ENCODE measurements at places on chromosomes 16 and 17.

DNA sequence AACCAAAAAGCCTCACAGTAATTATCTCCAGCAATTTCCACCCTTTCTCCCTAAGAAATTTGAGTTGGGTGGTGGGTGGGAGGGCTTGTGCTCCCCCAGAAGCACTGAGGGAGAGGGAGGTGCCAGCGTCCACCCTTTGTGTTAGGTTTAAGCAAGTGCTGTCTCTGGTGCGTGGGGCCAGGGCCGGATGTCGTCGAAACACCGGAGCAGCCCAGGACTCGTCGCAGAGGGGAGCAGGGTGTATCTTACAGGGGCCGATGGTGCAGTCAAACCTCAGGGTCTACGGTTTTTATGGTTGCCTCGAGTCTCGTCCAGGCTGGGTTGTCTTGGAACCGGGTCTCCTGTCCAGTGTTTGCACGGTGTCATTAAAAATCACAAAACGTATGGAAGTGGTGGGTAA, 35.3 kb downstream of the METRNL start:
- DNase-seq: no peak

DNA sequence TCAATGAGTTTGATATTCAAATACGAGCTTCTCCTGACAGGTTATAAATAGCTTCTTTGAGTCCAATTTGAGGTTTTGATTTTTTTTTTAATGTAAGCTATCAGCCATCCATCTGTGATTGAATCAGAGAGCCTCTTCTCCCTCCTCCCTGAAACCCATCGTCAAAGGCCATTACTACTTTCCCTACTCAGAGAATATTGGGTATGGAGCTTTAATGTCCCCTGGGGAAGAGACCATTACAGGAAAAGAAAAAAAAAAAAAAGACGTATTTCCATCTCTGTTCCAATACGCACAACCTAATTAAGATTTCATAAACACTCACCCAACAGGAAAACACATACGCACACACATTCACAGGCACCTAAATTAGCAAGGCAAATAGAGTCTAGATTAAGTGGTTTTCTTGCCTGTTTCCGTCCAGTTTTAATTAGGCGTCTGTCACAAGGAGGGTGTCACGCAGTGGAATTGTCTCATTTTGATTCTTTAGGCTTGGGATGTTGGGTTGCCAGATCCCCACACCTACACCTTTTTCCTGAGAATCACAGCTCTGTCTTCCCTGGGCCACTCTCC, 194.3 kb upstream of the RPL38 start:
- DNase-seq: no peak

DNA sequence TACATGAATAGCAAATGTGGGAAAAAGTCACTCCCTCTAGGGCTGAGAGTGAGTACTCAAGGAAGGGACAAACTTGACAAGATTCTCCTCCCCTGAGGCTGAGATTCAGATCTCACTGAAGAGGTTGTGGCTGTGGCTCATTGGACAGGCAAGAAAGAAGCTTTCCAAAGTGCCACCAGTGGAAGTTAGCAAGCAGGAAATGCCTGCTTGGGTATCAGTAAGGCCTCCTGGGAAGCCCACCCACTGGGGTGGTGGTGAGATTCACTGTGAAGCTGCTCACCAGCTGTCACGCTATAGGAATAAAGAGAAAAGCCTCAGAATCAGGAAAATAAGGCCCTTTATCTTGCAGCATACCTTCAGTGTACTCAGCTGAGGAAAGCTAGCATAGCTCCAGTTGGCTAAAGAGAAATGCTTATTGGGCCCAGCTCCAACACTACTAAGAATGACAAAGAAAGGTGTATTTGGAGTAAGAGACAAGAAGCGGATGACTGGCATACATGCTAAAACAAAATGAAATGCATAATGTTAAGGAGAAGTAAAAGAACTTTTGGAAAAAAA, 274.4 kb upstream of the TOM1L1 start:
- no peak for DNase-seq

DNA sequence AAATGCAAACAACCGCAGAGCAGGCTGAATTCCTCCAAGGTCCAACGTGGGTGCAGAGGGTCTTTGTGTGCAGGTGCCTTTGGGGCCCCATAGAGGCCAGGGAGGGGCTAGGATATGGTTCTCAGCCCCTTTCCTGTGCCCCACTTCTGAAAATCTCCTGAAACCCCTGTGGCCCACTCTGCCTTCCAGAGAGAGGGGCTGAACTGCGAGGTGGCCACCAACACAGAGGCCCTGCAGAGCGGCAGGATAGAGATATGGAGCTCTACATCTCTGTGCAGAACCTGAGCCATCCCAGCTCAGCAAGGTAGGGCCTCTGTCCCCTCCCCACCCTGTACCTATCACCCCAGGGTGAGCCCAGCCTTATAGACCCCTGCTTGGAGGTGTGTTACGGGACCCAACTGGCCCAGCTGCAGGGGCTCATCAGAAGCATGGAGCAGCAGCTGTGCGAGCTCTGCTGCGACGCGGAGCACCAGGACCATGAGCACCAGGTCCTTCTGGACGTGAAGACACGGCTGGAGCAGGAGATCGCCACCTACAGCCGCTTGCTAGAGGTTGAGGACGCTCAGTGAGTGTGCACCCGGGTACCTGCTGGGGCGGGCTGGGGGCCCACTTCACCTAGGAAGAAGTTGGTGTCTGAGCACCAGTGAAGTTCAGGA, 5.5 kb downstream of the USP6 start:
- DNase-seq: no peak

DNA sequence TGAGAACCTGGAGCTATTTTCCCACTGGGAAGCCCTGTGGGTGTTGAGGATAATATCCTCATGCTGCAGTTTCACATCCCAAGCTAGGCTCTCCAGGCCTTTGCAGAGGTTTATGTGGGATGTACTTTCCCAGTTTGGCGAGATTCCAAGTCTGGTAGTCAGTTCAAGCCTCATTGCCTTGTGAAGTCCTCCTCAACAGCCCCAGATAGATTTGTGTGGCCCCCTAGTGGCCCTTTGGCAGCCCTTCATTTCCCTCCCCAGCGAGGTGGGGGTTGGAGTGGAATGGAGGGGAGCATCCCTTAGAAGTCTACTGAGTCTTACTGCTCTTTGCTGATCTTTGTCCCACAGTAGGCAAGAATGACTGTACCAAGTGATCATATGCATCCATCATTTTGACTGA, 137.9 kb downstream of the CDH11 start:
- DNase-seq: no peak

DNA sequence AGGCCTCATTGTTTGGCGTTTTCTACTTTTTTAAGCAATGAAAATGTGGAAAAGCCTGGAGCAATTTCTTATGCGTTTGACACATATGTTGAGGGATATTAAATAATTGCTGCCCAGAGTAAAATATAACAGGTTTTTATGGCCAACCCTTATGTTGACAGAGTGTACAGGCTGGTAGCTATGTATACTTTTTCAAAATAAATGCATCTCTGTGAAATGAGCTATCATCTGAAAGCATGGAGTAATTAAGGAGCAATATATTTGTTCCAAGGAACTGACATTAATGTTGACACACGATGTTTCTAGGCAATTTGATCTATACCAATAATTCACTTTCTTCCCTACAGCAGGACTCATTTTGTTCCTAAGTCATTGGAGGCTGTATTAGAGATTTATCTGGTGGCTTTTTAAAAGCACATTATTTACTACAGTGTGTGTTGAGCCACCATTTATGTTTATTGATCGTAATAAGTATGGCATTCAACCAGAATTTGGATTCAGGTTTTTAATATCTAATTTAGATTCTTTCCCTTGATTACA, 11.9 kb upstream of the KRT20 start:
- no peak for DNase-seq

GRCh38 chr17:27968206-27968732, 74.2 kb upstream of the NLK start:
- DNase-seq: no peak

DNA sequence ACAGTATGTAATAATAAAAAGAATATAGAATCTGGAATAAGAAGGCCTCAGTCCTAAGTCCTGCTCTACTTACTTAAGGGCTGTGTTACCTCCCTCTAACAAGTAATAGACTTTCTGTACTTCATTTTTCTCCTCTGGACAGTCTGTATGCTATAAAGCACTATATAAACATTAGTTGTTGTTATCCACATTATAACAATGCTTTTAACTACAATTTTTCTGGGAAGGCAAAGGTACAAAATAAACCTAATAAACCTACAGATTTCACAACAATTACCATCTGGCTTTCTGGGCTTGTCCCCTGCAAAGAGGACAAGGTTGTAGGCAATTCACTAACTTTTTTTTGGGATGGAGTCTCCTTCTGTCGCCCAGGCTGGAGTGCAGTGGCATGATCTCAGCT, 32.7 kb downstream of the RFFL start:
- DNase-seq: no peak
